ENCODE measurements at places on chromosomes 4 and X. TPM values are rescaled to one million over a fixed set of nuclear protein-coding genes. Genes with fewer than 3 reads are reported as not detected.

- H3K4me1 ChIP-seq = no peaks in the 10 kb centered on the region
- H3K27ac ChIP-seq = no peak overlapping the region
- DNase-seq = no peak
- H3K27me3 ChIP-seq = no peaks in the 10 kb centered on the region
- no peak overlapping the region for H3K4me3 ChIP-seq
- H3K36me3 ChIP-seq = no peaks in the 10 kb centered on the region
Observed at GRCh38 chr4:174563399-174563798, 41.1 kb upstream of the HPGD start.

- DNase-seq = peak; percentile 39
- H3K4me1 ChIP-seq = peaks cover 34% of the 10 kb centered on the region
- H3K36me3 ChIP-seq = no peaks in the 10 kb centered on the region
Observed at GRCh38 chr4:133152831-133153481, 3.9 kb downstream of the PCDH10 start.

GRCh38 chr4:41216294-41217019 is 2.1 kb upstream of the APBB2 start:
- no peaks in the 10 kb centered on the region for H3K27me3 ChIP-seq
- H3K4me1 ChIP-seq = peaks cover 11% of the 10 kb centered on the region
- H3K36me3 ChIP-seq = no peaks in the 10 kb centered on the region
- DNase-seq = peak; percentile 60
- H3K4me3 ChIP-seq = peak overlapping the region; percentile 67

GRCh38 chr4:183098019-183098722 is 886 bp upstream of the WWC2 start:
- peak overlapping the region; percentile 82 for H3K4me3 ChIP-seq
- peaks cover 10% of the 10 kb centered on the region for H3K4me1 ChIP-seq
- H3K36me3 ChIP-seq = no peaks in the 10 kb centered on the region
- no peaks in the 10 kb centered on the region for H3K27me3 ChIP-seq

DNA sequence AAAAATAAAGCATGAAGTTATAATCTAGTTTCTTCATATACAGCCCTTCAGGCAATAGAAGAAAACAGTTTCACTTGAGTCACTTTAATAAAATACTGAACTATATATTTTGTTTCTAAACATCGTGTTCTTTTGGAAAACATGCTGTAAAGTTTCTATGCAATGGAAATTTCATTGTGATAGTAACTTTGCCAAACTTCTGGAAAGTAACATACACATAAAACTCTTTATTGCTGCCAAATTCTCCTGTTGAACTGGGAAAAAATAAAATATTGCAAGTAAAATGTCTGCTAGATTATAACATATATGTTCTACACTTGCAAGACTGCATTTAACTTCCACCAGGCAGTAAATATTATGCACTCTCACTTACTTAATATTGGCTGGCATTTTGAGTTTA is 635.4 kb downstream of the SPRY1 start:
- H3K36me3 ChIP-seq = no peaks in the 10 kb centered on the region
- H3K4me3 ChIP-seq = no peak overlapping the region
- no peaks in the 10 kb centered on the region for H3K4me1 ChIP-seq
- DNase-seq = no peak

- no peaks in the 10 kb centered on the region for H3K4me1 ChIP-seq
- H3K27ac ChIP-seq = no peak overlapping the region
Observed at GRCh38 chrX:110454336-110454735, 95.7 kb downstream of the RTL9 start.

- peaks cover 19% of the 10 kb centered on the region for H3K4me1 ChIP-seq
- no peak overlapping the region for H3K27ac ChIP-seq
- DNase-seq = no peak
Observed at GRCh38 chrX:8849945-8850344, 48.8 kb upstream of the FAM9A start.

- H3K4me1 ChIP-seq = peaks cover 7% of the 10 kb centered on the region
- H3K27ac ChIP-seq = no peak overlapping the region
- H3K36me3 ChIP-seq = no peaks in the 10 kb centered on the region
- DNase-seq = peak; percentile 82
- H3K27me3 ChIP-seq = no peaks in the 10 kb centered on the region
- no peak overlapping the region for H3K4me3 ChIP-seq
Observed at GRCh38 chr4:153555730-153556434, 89.7 kb downstream of the TMEM131L start.

DNA sequence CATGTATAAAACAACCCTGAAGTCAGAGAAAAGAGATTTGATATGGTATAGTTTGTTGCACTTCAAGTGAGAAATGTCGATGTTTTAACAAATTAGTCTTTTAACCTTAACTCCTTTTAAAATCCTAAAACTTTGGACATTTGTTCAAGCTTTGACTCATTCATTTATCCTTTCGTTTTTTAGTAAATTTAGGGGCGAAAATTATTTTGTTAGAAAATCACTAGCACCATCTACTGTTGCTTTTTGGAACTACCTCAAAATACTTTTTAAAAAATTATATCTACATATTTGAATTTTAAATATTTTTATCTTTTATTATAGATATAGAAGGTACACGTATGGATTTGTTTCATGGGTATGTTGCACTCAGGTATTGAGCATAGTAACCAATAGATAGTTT is 165.1 kb upstream of the POF1B start:
- H3K4me1 ChIP-seq = no peaks in the 10 kb centered on the region
- no peak overlapping the region for H3K27ac ChIP-seq
- no peaks in the 10 kb centered on the region for H3K27me3 ChIP-seq

GRCh38 chrX:21708116-21708515 is 49.8 kb downstream of the SMPX start:
- H3K4me1 ChIP-seq = no peaks in the 10 kb centered on the region
- no peak overlapping the region for H3K4me3 ChIP-seq
- no peaks in the 10 kb centered on the region for H3K36me3 ChIP-seq
- no peaks in the 10 kb centered on the region for H3K27me3 ChIP-seq
- no peak for DNase-seq

DNA sequence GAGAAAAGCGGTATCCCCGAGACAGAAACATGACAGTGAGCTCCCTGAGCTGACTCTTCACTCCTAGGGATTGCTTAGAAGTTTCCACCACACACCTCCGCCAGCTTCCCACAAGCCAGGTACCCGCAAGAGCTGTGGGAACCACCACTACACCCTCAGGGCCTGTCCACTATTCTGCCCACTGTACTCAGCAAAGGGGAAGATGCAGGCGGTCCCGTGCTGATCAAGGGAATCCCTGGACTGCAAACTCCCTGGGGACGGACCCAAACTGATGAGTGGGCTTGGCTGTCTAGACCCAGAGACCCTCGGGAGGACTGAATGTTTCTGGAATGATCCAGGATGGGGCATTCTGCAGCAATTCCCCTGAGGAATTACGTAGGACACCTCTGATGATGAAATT is 30.2 kb downstream of the REELD1 start:
- H3K4me1 ChIP-seq = peaks cover 26% of the 10 kb centered on the region
- no peaks in the 10 kb centered on the region for H3K27me3 ChIP-seq
- H3K27ac ChIP-seq = no peak overlapping the region
- no peak overlapping the region for H3K4me3 ChIP-seq

GRCh38 chr4:108342325-108342970 is 173.7 kb upstream of the LEF1 start:
- H3K27ac ChIP-seq = no peak overlapping the region
- H3K27me3 ChIP-seq = no peaks in the 10 kb centered on the region
- no peak for DNase-seq
- peaks cover 30% of the 10 kb centered on the region for H3K4me1 ChIP-seq
- H3K4me3 ChIP-seq = no peak overlapping the region
- no peaks in the 10 kb centered on the region for H3K36me3 ChIP-seq

- no peaks in the 10 kb centered on the region for H3K36me3 ChIP-seq
- no peak overlapping the region for H3K4me3 ChIP-seq
- no peaks in the 10 kb centered on the region for H3K27me3 ChIP-seq
- peak; percentile 25 for DNase-seq
- peak overlapping the region; percentile 3 for H3K27ac ChIP-seq
Observed at GRCh38 chrX:118355225-118355920, 9.5 kb downstream of the WDR44 start.

DNA sequence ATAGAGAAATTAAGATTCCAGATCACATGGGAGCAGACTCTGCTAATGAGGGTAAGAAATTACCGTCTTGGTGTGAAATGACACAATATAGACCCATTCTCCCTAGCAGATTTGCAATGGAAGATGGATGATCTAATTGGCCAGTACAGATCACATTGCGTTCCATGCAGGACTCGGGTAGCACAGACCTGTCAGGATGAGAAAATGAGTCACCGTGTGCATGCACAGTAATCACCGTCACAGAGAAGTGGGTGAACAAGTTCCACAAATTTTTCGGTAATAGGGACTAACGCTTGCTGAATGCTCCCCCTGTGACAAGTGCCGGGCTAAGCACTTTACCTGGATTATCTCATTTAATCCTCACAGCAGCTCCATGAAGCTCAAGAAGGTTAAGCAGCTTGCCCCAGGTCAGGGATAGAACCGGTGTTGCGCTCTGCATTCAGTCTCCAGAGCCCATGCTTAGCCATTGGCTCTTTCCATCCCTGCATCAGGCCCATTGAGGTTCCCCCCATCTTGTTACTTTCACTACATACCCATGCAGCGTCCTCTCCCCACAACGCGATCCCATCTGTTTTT is 375.6 kb downstream of the FBXW7 start:
- no peak overlapping the region for H3K4me3 ChIP-seq
- no peak for DNase-seq
- H3K27ac ChIP-seq = no peak overlapping the region
- H3K36me3 ChIP-seq = no peaks in the 10 kb centered on the region
- H3K4me1 ChIP-seq = peaks cover 5% of the 10 kb centered on the region

DNA sequence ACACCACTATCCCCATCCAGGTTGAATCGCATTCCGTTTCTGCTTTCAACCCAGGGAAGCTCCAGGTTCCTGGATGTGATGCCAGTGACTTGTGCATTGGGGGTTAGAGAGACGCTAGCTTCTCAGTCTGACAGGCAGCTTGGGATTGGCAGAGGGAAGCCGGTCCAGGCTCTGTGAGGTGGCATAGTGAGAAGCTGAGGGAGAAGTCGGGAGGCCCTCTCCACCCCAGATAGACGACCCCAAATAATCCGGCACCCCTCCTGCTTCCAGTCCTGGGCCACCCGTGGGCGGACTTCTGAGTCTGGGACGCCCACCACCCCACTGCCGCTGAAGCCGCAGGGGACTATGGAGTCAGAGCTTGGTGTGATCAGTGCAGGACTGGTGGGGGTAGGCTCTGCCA is 7.4 kb downstream of the MAGEA4 start:
- H3K4me1 ChIP-seq = no peaks in the 10 kb centered on the region
- H3K4me3 ChIP-seq = no peak overlapping the region
- H3K27me3 ChIP-seq = no peaks in the 10 kb centered on the region
- H3K27ac ChIP-seq = no peak overlapping the region

DNA sequence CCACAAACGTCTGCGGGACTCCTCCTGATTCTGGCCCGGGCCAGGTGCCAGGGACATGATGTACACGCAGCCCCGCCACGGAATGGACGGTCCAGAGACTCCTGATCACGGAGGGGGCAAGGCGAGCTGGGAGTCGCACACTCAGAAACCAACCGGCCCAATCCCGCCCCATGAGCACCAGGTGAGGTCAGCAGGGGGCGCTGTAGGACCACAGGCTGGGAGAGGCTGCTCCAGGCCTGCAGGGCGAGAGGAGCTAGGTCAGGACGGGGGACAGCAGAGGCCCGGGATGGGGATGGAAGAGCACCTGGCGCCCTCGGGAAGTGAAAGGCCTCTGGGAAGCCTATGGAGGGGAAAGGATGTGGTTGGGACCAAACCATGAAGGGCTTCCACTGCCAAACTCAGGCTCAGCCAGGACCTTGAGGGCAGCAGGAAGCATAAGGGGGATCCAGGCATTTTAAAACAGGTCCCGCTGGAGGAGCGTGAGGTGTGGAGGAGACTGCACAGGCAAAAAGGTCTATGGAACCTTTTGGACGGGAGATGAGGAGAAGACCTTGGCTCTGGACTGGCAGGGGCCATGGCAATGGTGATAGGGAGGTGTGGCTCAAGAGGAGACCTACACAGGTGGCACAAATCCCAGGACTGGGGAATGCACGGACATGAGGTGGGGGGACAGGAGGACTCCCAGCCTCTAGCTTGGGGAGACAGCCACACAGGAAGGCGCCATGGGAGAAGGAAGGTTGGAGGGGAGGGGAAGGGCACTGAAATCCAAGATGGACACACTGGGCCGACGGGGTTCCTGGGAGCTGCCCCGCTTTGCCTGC is 79.2 kb downstream of the MTMR1 start:
- peak; percentile 12 for DNase-seq
- H3K27me3 ChIP-seq = no peaks in the 10 kb centered on the region
- H3K4me1 ChIP-seq = peaks cover 8% of the 10 kb centered on the region
- H3K27ac ChIP-seq = no peak overlapping the region
- H3K4me3 ChIP-seq = no peak overlapping the region
- no peaks in the 10 kb centered on the region for H3K36me3 ChIP-seq

DNA sequence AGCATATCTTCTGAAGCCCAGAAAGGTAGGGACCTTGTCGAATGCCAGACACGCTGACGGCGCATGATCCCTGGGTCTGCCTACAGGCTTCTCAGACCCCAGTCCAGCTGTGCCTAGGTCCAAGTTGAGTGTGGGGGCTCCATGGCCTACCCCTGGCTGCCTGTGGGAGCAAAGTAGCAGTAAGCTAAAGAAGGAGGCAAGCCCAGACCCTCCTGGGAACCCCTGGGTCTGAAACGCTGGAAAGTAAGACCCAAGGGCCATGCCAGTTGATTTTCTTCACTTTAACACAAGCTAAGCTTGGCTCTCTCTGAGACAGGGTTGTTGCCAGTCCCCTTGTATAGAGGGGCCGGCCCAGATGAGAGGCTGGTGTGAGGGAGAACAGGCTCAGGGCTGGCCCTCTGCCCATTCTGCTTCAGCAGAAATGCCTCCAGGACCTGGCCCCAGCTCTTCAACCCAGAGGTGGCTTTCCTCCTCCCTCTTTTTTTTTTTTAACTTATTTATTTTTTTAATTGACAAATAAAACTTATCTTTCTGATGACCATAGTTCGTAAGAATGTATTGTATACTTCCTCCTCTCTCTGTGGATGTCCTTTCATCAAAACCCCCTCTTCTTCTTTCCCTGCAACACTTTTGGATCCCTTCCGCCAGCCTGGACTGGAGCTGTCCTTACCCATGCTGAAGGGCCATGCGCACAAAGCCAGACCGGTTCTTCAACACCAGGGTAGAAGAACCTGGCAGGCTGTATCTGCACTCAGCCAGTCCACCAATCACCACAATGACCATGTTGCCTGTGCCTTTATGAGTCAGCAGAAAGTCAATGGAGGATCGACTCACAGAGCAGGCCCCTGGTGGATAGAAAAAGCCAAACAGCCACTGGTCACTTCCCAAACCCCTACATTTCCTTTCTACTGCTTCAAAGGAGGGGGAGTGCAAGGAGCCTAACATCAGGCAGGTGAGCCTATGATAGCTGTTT is 7.1 kb downstream of the AWAT2 start:
- no peak for DNase-seq
- peaks cover 4% of the 10 kb centered on the region for H3K4me1 ChIP-seq
- no peaks in the 10 kb centered on the region for H3K36me3 ChIP-seq
- H3K27me3 ChIP-seq = no peaks in the 10 kb centered on the region

GRCh38 chr4:133498149-133498548 is 349.1 kb downstream of the PCDH10 start:
- H3K27me3 ChIP-seq = no peaks in the 10 kb centered on the region
- H3K4me1 ChIP-seq = no peaks in the 10 kb centered on the region
- H3K4me3 ChIP-seq = no peak overlapping the region

The MGAT4D gene
- not detected for total RNA-seq

The TLL1 gene
- 2.7 TPM for total RNA-seq

The TMPRSS11F gene
- total RNA-seq = not detected

The FAM47E gene
- 0.54 TPM for total RNA-seq

The IL2 gene
- total RNA-seq = not detected

The NKX1-1 gene
- total RNA-seq = not detected

The DUX4 gene
- not detected for total RNA-seq

The CRMP1 gene
- 59.6 TPM for total RNA-seq

The LRP2BP gene
- 0.27 TPM for total RNA-seq
